ENCODE measurements at places on chromosomes 16 and 17.

- DNase-seq: no peak
Measured at GRCh38 chr17:31598921-31599571, 207.6 kb downstream of the RAB11FIP4 start.

DNA sequence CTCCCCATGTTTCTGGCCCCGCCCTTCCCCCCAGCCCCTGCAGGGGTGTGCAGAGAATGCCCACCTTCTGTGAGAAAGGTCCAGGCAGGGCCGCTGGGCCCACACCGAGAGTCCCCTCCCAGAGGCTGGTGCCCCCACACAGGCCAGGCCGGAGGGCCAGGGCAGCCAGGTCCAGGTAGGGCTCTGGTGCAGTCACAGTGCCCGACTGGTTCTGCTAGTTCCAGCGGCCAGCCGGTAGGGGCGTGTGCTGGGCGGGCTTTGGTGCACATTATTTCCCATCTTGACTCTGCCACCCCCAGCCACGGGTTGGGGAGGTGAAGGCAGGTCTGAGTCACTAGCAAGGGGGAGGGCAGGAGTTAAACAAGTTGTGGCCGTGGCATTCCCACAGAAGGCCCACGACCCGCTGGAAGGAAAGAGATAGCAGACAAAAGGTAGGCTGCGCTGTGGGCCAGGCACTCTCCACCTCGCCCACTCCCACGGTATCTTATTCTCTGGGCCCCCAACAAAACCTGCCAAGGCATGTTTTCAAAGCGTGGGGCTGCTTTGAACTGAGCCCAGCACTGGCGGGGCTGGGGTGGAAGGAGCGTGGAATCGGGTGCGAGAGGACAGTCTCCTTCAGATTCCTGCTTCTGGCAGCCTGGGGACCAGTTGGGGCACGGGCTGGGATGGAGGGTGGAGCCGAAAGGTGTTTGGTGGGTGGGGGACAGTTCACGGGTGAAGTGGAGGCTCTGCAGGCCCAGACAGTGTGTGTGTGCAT is 1.9 kb downstream of the EPN3 start:
- DNase-seq: peak; percentile 29

DNA sequence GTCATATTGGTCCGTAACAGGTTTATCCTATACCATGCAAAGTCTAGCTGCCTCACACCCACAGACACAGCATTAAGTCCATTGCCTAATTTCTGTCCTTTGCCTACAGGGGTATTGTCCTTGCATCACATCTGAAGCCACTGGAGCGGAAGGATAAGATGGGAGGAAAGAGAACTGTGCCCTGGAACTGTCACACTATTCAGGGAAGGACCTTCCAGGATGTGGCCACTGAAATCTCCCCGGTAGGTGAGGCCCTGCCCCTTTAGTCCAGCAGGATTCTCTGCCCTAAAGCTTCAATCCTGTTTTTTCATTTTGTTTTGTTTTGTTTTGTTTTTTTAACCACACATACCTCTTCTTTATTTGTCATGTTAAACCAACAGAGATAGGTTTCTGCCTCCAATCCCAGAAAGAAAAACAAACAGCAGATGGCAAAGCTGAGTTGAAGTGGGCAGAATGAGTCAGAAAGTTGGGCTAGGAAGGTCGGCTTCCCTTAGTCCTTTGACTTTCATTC is 2.2 kb upstream of the EFTUD2 start:
- peak; percentile 64 for DNase-seq

DNA sequence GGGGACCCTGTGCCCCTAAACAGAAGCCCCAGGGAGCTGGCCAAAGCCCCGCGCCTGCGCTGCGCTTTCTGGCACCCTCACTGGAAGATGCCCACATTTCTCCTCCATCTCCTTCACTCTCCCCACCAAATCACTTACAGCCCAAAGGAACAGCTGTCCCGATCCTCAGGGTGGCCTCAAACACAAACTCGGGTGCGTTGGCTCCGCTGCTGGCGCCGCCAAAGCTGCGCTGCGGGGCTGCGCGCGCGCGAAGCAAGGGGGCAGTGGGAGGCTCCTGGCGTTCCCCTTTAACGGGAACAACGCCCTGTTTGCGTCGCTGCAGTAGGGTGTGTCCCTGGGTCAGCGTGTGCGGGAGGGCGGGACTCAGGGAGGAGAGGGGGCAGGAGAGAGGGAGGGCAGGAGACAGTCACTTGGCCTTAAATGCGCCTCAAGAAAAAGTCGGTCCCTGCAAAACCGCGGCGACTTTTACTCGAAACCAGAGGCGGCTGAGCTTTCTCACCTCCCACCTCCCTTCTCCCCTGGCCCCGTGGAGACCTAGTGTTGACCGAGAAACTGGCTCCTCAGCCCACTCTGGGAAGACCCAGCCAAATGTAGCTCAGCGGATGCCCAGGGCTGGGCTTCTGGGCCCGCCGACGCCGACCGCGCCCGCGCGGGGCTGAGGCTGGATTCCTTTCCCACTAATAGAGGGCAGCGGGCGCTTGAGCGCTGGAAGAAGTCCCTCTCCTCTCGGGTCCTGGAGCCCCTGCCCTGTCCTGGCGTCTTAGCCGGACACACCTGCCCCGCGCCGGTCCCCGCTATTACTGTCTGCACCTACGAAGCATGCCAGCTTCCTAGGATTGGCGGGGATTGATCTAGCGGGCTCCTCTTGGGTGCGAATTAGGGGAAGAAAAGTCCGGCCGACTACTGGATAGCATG is 2.6 kb downstream of the PMP22 start:
- peak; percentile 85 for DNase-seq

GRCh38 chr17:42651392-42651791 is 7.7 kb upstream of the TUBG2 start:
- no peak for DNase-seq

DNA sequence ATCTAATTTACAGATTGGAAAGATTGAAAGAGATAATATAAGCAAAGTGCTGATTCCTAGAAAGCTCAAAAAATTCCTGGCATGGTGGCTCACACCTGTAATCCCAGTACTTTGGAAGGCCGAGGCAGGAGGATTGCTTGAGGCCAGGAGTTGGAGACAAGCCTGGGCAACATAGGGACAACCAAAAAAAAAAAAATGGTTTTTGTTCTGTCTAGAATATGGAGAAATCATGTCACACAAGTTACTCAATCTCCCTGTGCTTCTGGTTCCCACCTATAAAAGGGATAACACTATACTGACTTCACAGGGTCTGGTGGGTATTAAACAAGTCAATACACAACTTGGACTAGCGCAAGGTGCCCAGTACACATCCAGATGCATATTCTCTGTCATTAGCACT is 18.4 kb downstream of the ARHGAP17 start:
- no peak for DNase-seq

DNA sequence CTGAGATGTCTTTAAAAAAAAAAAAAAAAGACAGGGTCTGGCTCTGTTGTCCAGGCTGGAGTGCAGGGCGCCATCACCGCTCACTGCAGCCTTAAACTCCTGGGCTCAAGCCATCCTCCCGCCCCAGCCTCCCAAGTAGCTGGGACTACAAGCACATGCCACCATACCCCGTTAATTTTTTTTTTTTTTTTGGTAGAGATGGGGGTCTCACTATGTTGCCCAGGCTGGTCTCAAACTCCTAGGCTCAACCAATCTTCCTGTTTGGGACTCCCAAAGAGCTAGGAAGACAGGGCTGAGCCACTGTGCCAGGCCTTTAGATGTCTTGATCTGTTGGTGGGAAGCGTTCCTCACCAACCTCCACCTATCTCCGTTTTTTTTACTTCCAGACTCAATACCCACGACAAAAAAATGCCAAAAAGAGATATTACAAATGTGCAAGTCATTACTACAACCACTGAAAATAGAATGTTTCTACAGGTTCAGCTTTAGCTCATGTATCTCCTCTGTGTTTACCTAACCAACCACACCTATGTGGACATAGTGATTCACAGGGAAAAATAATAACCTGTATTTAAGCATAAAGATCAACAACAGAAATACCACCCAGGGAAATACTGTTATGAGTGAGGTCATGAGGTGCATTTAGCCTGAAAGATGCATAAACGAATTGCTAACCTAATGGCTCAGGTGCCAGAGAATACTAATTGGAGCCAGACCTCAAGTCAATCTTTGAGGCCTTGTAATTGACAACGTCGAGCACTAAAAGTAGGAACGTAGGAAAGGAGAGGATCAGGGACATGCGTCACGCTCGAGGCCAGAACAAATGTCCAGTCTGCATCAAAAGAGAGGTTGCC is 22.6 kb downstream of the NACA2 start:
- no peak for DNase-seq

DNA sequence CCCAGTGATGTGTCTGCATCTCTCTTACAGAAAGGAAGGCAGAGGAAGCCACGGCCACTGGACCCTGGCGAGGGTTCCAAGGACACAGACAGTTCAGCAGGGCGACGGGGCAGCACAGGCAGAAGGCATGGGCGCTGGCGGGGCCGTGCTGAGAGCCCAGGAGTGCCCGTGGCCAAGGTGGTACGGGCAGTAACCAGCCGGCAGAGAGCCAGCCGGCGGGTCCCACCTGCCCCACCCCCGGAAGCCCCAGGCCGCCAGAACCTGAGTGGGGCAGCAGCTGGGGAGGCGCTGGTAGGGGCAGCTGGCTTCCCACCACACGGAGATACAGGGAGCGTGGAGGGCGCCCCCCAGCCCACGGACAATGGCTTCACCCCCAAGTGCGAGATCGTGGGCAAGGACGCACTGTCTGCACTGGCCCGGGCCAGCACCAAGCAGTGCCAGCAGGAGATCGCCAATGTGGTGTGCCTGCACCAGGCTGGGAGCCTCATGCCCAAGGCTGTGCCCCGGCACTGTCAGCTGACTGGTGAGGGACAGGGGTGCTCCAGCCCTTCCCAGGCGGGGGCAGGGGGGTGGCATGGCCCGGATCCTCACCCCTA is 7.8 kb downstream of the XYLT2 start:
- no peak for DNase-seq

DNA sequence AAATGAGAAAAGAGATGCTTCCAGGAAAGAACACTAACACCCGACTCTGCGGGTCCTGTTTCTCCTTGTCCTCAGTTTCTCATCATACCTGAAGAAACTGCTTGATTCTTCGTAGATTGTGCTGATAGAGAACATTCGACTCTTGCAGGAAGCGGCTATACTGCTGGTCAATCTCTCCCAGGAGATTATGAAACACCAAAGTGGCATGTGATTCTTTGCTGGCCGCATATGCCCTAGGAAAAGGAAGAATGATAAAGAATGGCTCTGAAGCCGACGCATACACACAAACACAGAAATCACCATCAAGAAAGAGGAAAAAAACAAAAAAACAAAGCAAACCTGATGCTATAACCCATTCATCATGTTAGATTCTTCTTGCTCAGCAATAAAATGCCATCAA is 41.8 kb downstream of the STAT3 start:
- DNase-seq: no peak

DNA sequence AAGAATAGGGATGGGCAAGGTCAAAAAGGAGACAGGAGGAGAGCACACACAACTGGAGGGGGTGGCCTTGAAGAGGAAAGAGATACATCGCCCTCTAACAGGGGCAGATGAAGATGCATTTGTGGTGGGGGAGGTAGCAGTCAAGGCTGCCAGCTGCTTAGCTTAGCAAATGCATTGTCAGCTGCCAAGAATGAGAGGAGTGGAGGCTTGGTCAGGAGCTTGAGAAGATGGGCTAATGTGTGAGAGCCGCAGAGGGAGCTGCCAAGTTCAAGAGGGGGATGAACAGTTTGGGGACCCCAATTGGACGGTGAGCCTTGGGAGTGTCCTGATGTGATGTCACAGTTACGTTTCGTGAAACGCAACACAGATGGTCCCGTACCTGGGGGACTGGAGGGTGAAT is 28.9 kb upstream of the GNA13 start:
- DNase-seq: no peak

- DNase-seq: peak; percentile 35
Measured at GRCh38 chr17:19004421-19005136, at the start of gene FAM83G. FAM83G (minus strand) TSS chr17:19004764; CDS start chr17:19004041, 723 bp downstream.

GRCh38 chr16:82263521-82264143 is 93.6 kb upstream of the MPHOSPH6 start:
- DNase-seq: peak; percentile 20

GRCh38 chr17:43844241-43844640 is 2.7 kb upstream of the CD300LG start:
- no peak for DNase-seq

DNA sequence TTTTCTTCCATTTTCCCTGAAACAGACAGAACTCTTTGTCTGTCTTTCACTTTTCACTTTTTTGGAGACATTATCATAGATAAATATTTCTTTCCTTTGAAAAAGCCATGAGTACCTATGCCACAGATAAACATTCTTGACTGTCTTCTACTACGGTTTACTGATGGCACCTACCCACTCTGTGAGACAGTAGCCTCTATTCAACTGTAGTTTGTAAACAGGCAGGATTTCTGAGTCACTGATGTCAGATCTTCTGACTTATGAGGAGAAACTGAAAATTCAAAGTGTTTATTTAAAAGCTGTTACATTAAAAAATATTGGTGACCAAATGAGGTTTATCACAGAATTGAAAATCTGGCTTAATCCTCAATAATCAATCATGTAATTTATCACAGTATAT is 658.4 kb downstream of the TOX3 start:
- DNase-seq: no peak

DNA sequence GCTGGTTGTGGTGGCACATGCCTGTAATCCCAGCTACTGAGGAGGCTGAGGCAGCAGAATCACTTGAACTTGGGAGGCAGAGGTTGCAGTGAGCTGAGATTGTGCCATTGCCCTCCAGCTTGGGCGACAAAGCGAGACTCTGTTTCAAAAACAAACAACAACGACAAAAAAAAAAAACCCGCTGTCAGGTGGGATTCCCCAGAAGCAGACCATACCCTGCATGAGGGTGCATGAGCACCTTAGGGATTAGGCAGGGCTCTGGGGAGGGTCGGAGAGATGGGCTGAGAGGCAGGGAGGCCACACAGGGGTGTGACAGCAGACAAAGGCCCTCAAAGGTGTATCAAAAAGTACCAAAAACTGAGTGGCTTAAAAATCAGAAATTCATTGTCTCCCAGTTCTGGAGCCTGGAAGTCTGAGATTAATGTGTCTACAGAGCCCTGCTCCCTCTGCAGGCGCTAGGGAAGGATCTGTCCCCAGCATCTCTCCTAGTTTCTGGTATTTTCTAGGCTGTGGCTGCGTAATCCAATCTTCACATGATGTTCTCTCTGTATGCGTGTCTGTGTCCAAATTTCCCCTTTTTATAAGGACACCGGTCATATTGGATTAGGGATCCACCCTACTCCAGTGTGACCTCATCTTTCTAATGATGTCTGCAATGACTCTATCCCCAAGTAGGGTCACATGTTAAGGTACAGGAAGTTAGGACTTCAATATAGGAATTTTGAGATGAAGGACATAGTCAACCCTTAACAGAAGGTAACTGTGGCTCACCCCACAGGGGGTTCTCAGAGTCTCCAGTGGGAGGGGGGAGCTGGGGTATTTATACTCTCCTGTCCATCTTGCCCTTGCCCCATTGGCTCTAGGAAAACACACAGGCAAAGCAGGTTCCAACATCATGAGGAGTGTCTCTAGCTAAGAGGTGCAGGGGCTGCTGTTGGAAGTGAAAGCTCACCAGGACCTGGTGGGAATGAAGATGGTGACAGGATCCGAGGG is 13.6 kb upstream of the TVP23A start:
- DNase-seq: no peak

- peak; percentile 100 for DNase-seq
Measured at GRCh38 chr17:59837308-59838051, 55.3 kb downstream of the TUBD1 start.

GRCh38 chr16:8892101-8892575 is 10.0 kb downstream of the LITAFD start:
- no peak for DNase-seq

- DNase-seq: no peak
Measured at GRCh38 chr17:50993544-50993943, 127.1 kb downstream of the SPAG9 start.
